ENCODE measurements at places on chromosomes 6 and 20. TPM values are rescaled to one million over a fixed set of nuclear protein-coding genes. Genes with fewer than 3 reads are reported as not detected.

The FERMT1 gene
- total RNA-seq = not detected

The MTFR2 gene
- total RNA-seq = 32.9 TPM

The RPS6KA2 gene
- total RNA-seq = 1.5 TPM

The PHF3 gene
- total RNA-seq = 92.5 TPM

The PKHD1 gene
- not detected for total RNA-seq

The PAK5 gene
- total RNA-seq = not detected

The IPCEF1 gene
- total RNA-seq = not detected

Data from OCI-LY7 (cell line).